ENCODE measurements at places on chromosomes 11 and 22.

- no peak for DNase-seq
Measured at GRCh38 chr11:110900426-110900825, 188.2 kb upstream of the ARHGAP20 start.

DNA sequence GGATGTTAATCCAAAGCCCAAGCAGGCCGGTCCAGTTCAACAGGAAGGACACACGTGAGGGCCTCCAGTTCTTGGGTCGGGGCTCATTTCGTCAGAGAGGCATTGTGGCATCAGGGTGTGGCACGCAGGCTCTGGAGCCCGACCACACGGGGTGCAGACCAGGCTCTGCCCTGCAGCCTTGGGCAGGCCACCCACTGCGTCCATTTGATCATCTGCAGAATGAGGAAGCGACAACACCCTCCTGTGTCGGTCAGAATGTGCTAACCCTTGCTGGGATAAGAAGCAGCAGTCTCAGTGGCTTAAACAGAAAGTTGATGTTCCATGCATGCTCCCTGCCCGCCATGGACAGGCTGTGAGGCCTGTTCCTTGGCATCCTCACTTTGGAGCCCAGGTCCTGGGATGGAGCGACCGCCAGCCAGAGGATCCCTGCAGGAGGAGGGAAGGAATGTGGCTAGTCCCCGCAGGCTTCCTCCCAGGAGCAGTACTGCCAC, 10.8 kb downstream of the RIBC2 start:
- no peak for DNase-seq

GRCh38 chr22:41899110-41899509, 15.8 kb downstream of the SHISA8 start:
- DNase-seq: no peak

DNA sequence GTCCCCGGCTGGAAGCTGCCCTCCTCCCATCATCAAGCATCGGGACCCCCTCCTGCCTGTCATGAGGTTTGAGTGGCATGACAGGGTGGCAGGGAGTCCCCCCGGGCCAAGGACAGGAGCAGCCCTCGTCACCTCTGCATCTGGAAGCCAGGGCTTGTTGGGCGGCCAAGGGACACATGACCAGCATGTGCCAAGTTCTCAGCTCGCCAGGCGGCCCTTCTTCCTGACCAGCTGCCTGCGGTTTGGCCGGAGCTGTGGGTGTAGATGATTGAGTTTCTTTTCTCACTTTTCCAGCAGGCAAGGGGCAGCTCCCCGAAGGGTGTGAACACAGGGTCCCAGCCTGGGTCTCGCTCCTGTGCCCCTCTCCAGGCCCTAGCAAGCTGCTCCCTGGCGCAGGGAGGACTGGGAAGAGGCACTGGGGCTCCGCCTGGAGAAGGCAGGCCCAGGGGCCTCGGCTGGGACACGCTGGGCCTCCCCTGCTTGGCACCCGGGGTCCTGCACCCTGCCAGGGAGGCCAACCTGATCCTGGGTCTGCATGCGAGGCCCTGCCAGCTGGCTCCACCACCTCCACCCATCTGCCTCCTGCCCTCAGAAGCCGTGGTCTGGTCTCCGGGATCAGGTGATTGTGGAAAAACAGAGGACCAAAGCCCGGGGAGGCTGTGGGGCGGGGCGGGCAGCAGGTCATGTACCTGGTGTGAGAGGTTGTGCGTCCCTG, 13.4 kb downstream of the ARHGAP8 start:
- DNase-seq: no peak

- DNase-seq: no peak
Measured at GRCh38 chr22:45026511-45026910, 16.7 kb upstream of the PHF21B start.

GRCh38 chr11:17386331-17387084, 2.0 kb downstream of the KCNJ11 start:
- no peak for DNase-seq

Measured in stimulated activated CD8-positive, alpha-beta memory T cell treated with anti-CD3 and anti-CD28 coated beads, Interleukin-7, amount 100 ng/mL, for 1 hour (primary cell).